NCI-H1417 treated with DMSO at 0.1 percent for 48 hours (cell line): ENCODE measurements at places on chromosomes 13 and 19.

DNA sequence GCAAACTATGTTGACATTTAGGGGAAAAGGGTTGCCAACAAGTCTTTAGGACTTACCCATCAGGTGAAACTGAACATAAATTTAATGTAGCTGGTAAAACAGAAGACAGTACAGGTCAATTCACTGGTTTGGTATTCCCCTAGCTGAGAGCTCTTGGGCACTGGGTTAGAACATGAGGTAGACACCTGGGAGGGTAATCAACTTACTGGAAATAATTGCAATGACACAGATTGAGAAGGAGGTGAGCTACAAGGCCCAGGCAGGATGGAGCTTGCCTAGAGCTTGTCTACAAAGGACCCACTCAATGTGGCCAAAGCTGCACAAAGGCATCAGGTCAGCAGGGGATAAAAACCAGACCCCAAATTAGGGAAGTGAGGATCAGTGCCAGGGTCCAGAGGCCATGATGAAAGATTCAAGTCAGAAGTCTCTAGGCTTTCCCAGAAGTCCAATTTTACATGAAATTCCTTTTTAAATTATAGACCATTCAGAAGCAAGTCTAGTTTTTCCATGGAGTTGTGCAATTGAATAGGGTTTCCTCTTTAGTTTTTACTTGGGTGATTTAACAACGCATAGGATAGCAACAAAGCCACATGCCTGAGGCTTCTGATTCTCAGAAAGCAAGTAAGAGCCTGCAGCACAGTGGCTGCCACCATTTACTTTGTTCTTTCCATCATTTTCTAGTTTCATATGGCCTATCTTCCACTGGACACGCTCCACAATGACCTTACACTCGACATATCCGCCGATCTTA is 194.0 kb downstream of the NDFIP2 start:
- DNase-seq, result no peak

- DNase-seq, result no peak
These were observed 692.6 kb upstream of the SLITRK1 start for GRCh38 chr13:84574851-84575250.

DNA sequence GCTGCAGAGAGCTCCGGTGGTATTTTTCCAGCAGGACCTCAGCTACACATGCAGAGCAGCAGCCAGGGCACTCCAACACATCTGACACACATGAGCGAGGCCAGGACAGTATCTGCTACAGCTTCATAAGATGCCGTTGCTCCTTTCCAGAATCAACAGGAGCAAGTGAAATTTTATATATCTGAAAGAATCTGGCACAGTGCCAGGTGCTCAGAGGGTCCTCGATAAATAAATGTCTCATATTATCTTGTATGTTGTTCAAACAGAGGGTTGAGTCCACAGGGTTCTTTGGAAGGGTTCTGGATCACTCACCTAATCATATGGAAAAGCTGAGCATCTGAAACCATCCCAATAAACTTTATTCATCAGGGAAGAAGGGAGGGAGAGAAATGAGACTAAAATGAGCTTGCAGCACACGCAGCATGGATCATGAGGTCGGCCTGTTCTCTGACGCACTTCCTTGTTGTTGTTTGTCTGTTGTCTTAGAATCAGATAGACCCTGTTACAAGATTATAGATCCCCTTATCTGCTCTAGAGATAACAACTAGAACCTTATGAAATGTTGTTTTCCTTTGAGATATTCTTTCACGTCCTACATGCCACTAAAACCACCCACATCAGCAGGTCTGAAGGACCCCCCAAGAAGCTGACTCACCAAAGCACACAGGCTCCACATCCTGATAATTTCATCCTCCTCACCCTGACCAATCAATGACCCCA is 3.2 kb upstream of the METTL21C start:
- no peak for DNase-seq

GRCh38 chr19:13152356-13152973 is 2.3 kb downstream of the IER2 start:
- no peak for DNase-seq

DNA sequence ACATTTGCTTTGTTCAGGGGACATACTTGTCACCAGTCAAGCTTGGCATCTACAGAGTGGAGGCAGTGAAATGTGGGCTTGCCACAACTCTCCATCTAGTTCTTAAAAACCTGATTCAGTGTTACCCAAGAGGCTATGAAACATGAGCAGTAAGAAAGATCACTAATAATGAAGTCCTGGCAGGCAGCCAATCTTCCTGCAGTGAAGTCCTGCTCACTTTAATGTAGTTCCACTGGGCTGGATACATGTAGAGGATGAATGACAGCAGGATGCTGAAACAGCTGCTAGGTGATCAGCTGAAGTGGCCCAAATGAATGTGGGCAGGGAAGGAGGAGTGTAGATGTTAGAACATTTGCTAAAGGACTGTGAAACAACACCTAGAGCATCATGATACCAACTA is 1213.1 kb downstream of the OLFM4 start:
- DNase-seq, result peak; percentile 91

DNA sequence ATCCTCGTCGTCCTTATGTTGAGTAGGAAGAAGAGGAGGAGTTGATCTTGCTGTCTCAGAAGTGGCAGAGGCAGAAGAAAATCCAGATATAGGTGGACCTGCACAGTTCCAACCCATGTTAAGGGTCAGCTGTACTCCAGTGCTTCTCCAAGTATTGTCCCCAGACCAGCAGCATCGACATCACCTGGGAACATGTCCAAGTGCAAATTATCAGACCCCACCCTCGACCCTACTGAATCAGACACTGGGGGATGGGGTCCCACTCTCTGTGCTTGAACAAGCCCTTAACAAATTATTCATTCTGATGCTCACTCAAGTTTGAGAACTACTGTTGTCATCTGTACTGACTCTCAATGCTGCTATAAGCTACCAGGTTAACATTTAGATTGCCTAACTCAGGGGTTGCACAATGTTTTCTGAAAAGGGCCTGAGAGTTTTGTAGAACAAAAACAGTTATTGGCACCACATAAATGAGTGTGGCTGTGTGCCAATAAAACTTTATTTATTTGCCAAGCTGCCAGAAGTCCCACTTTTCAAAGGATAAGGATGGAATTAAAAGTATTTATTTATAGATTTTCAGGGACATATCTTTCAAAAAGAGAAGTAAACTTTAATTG is 226.7 kb upstream of the IPO5 start:
- DNase-seq, result no peak

DNA sequence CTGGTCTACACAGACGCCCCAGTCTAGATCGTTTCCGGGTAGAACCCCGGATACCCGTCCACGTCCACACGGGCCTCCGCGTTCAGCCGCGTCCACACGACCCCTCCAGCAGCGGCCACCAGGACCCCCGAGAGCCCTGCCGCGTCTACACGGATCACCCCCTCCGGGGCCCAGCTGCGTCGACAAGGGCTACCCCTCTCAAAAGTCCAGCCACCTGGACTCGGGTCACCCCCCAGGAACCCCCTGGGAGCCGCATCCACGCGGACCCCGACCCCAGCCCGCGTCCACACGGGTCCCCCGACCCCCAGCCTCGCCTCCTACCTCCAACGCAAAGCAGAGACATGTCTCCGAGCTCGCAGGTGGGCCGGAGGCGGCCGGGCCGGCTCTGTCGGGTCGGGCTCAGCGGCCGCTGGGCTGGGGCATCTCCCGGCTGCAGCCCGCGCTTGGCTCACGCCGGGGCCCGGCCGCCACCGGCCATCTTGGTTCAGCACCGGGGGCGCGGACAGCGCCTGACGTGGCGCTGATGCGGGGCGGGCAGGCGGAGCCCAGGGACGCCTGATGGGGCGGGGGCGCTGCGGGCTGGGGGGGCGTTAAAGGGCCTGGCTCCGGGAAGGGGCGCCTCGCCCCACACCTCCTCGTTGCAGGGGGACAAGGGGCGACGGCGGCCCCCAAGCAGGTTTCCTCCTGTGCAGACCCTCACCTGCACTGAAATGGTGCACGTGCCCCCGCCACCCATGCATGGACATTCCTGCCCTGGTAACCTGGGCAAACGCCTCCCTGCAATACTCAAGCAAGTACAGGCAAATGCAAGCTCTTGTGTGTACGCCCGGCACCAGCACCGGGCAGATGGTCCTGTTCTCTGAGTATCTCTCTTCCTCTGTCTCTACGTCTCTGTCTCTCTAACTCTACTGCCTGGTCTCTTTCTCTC is at the start of gene UNC13A:
Gene UNC13A (minus strand): TSS at position 498 of the 928 bp plus-strand sequence. CDS start 155 bp downstream, at position 343.
- DNase-seq, result no peak

- no peak for DNase-seq
These were observed 105.0 kb downstream of the MBNL2 start for GRCh38 chr13:97327086-97327485.

GRCh38 chr13:96044238-96044637 is 9.0 kb downstream of the UGGT2 start:
- no peak for DNase-seq

- no peak for DNase-seq
These were observed 163.1 kb upstream of the MIR17HG start for GRCh38 chr13:91184244-91184926.

- no peak for DNase-seq
These were observed 2.3 kb upstream of the NBEA start for GRCh38 chr13:34939771-34940170.

- no peak for DNase-seq
These were observed 24.8 kb downstream of the UPF1 start for GRCh38 chr19:18856385-18857126.

DNA sequence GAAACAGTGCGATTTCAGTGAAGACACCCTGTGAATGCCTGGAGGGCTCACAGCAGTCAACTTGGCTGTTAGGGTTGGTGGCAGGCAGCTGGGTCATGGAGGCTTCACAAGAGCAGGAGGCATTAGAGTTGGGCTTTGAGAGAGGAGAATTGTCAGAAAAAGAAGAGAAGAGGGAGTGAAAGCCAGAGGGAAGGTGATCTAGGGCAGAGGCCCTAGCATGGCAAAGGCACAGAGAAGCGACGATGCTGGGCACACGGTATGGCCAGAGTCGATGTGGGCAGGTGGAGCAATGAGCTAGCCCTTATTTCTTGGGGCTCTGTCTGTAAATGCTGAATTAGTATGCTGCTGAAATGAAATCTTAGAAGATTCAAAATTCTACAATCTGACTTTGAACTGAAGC is 52.6 kb upstream of the OLFM4 start:
- DNase-seq, result no peak

- DNase-seq, result no peak
These were observed 17.1 kb upstream of the LRCH1 start for GRCh38 chr13:46535825-46536224.

DNA sequence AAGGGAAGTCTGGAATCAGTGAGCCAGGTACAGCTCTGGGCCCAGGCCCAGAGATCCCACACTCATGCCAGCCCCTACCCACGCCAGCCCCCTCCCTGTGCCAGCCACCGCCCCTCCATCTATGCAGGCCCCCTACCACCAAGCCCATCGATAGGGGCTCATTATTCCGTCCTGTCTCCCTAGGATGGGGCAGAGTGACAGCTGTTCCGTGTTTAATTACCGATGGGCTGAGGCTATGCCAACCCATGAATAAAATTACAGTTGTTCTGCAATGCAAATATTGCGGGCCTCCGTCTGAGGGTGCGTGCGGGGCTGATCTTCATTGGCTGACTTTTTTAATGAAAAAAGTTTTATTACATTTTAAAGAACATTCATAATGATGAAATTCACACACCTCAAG is 35.6 kb upstream of the PEPD start:
- no peak for DNase-seq

- no peak for DNase-seq
These were observed 64.1 kb downstream of the TPT1 start for GRCh38 chr13:45276913-45277312.

- DNase-seq, result no peak
These were observed 23.9 kb upstream of the PSG4 start for GRCh38 chr19:43229315-43229714.
